Caco-2 (cell line): ENCODE measurements at places on chromosomes 5 and 9. TPM values are rescaled to one million over a fixed set of nuclear protein-coding genes. Genes with fewer than 3 reads are reported as not detected.

TLX3 gene
- total RNA-seq = not detected in 2 replicates

DNA sequence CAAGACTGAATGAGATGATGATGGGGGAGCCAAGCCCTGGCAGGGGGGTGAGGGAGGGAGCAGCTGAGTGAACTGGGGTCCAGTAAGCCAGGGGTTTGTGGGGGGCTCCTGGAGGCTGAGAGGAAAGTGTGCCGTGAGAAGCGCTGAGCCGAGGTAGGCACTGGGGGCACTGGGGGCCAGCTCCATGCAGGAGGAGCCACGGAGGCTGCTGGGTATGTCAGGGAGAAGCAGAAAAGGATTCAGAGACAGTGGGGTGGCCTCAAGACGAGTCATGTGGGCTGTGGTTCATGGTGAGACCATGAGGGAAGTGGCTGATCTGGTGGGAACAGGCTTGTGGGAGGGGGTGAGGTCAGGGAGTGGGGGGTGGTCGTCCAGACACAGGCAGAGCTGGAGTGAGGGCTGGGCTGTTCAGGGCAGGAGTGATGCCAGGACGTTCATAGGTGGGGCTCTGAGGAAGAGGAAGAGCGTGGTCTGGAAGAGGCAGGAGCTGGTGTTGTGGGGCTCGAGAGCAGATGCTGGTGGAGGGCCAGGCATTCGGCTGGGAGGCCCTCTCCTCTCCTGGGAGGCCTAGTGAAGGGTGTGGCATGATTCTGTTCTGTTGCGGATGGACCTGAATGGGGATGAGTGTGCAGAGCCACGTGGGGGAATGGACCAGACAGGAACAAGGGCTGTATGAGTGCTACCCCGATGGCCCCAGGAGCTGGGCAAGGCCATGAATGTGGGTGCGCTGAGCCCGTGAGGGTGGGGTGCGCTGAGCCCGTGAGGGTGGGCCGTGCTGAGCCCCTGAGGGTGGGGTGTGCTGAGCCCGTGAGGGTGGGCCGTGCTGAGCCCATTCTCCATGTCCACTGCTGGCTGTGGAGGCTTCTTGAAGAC is 92.7 kb upstream of the CACNA1B start:
- no peaks in the 10 kb centered on the region for H3K27me3 ChIP-seq
- H3K36me3 ChIP-seq = peaks cover 3% of the 10 kb centered on the region
- no peak overlapping the region for H3K4me3 ChIP-seq
- no peaks in the 10 kb centered on the region for H3K4me1 ChIP-seq
- H3K27ac ChIP-seq = no peak overlapping the region
- DNase-seq = no peak

GRCh38 chr9:106830527-106831150 is 32.3 kb upstream of the ZNF462 start:
- no peak overlapping the region for H3K27ac ChIP-seq
- H3K4me1 ChIP-seq = peaks cover 7% of the 10 kb centered on the region
- H3K27me3 ChIP-seq = no peaks in the 10 kb centered on the region
- H3K36me3 ChIP-seq = no peaks in the 10 kb centered on the region

SPACA9 gene
- total RNA-seq = 0.64 and 0.74 TPM in 2 replicates

DNA sequence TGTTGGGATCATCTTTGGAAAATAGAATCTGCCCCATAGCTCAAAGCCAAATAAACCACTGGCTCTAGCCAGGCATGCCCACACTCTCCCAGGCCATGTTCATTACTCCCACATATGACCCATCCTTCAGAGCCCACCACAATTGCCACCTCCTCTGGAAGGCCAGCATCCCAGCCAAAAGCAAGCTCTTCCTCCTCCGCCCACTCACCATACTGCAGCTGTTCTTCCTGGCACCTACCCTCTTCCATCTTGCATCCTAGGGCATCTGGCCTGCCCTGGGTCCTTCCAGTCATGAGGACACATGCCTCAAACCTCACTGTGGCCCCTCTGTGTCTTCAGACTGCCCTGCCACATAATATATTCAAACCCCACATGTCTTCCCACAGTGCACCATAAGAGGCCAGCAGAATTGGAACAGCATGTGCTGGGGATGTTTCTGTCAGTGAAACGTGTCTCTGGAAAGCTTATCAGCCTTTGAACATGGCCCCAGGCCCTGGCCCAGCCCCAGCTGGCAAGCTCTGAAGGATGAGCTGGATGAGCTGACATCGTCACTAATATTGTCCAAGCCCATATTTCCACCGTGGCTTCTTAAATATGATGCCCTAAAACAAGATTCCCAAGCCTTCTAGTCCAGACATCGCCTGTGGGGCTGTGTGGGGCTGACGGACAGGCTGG is 230.8 kb downstream of the AGTPBP1 start:
- no peak overlapping the region for H3K27ac ChIP-seq
- no peaks in the 10 kb centered on the region for H3K36me3 ChIP-seq
- H3K4me1 ChIP-seq = no peaks in the 10 kb centered on the region

DNA sequence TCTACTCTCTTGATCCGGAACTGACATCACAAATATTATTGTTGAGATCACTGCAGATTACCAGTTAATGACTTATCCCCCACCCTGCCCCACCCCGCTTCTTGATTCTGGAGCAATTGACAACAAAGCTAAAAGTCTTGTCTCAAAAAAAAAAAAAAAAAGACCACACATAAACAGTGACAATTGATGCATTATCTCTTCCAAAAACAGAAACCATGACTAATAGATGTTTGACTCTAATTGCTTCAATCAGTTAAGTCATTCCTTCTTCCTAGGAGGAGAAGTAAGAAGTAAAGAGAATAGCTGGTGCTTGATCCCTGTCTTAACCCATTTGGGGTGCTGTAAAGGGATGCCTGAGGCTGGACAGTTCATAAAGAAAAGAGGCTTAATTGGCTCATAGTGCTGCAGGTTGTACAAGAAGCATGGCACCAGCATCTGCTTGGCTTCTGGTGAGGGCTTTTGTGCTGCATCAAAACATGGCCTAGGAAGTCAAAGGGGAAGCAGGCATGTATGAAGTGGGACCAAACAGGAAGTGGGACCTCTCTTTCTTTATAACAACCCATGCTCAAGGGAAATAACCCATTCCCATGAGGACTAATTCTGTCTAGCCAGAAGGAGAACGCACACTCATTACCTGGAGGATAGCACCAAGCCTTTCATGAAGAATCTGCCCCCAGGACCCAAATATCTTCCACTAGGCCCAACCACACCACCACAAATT is 158.7 kb downstream of the TMEM167A start:
- H3K36me3 ChIP-seq = no peaks in the 10 kb centered on the region
- peaks cover 9% of the 10 kb centered on the region for H3K4me1 ChIP-seq
- no peak overlapping the region for H3K4me3 ChIP-seq
- H3K27ac ChIP-seq = no peak overlapping the region
- DNase-seq = no peak
- H3K27me3 ChIP-seq = no peaks in the 10 kb centered on the region

- H3K27ac ChIP-seq = peak overlapping the region; percentile 24
- H3K36me3 ChIP-seq = no peaks in the 10 kb centered on the region
- no peaks in the 10 kb centered on the region for H3K4me1 ChIP-seq
- DNase-seq = no peak
- no peaks in the 10 kb centered on the region for H3K27me3 ChIP-seq
Observed at GRCh38 chr9:124511891-124512805, 4.9 kb upstream of the NR5A1 start.

DNA sequence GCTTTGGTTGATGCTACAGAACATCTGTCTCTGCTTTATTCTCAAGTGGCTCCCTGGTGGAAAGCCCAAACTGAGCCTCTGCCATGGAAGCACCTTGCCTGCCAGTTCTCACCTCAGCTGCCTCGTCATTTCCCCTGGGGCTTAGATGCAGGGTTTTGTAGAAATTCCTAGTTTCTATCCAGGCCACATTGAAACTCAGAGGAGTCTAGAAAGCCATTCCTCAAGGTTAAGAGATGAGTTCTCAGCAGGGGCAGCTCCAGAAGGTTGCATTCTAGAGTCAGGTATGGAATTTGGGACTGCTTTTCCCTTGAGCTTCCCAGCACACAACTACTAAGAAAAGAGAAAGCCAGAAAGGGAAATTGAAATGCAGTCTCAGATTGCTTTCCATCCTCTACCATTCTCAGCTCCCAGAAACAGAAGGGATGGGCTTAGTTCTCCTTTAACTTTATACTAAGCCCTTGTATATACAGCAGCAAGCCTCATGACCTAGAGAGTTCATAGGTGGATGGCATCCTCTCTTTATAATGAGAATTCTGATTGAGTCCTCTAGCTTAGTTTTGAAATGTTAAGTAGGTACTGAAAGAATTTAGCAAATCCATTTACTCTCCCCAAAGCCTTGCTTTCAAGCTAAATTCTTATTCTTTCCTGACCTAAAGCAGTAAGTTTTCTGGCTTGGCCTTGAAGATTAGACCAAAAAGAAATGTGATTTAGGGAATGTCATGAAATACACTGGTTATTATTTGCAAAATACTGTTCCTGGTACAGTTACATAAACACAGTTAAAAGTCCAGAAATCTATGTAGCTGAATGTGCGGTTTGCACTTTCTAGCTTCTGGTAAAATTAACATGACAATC is 66.0 kb upstream of the MEF2C start:
- no peaks in the 10 kb centered on the region for H3K27me3 ChIP-seq
- no peak for DNase-seq

DNA sequence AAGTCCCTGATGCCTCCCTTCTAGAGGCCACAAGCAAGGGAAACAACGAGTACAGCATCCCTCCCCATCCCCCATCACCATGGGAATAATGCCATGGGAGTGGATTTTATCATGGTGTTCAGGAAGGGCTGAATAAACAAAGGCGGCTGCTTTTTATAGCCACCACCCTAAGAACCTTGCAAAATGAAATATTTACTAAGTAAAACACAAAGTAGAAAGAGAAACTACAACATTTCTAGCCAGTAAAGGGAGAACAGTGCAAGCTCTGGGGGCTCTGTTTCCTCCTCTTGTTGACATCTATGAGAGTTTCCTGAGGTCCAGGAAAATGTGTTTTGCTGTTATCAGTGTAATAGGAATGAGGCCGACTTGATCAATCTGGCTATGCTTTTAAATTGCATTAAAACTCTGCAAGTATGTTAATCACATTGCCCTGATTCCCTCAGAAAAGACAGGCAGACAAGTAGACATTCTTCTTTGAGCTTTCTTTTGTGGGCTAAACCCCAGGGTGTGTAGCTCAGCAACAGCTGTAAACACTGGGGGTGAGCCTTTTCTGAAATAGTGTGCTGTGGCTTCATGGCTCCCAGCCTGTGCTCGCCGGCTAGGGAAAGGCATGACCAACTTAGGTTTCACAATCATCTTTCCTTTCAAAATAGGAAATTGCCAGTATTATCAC is 31.1 kb downstream of the SV2C start:
- peaks cover 1% of the 10 kb centered on the region; the same call in 1 of the 2 replicates for H3K27me3 ChIP-seq
- no peaks in the 10 kb centered on the region for H3K4me1 ChIP-seq
- H3K4me3 ChIP-seq = no peak overlapping the region
- no peak overlapping the region for H3K27ac ChIP-seq

SNCAIP gene
- total RNA-seq = 1.0 and 1.2 TPM in 2 replicates

SLC1A3 gene
- total RNA-seq = 178 and 195 TPM in 2 replicates

DNA sequence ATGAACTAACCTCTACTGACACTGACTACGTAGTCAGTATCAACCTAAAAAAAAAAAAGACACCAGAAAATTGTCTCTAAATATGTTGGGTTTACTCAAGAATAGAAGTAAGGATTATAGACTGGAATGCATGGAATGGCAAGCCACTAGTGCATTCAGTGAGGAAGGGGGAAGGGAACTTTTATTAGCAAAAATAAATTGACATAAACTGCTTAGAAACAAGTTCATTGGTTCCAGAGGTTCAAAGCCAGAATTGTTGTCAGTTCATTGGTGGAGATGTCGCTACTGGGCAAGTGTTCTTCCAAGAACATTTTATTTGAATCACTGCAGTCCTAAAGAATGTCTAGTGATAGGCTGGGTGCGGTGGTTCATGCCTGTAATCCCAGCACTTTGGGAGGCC is 26.1 kb upstream of the AOPEP start:
- no peaks in the 10 kb centered on the region for H3K27me3 ChIP-seq
- H3K4me3 ChIP-seq = no peak overlapping the region
- H3K27ac ChIP-seq = peak overlapping the region; percentile 85

DRD1 gene
- total RNA-seq = not detected in 2 replicates

DAB2 gene
- total RNA-seq = 133 and 135 TPM in 2 replicates

DNA sequence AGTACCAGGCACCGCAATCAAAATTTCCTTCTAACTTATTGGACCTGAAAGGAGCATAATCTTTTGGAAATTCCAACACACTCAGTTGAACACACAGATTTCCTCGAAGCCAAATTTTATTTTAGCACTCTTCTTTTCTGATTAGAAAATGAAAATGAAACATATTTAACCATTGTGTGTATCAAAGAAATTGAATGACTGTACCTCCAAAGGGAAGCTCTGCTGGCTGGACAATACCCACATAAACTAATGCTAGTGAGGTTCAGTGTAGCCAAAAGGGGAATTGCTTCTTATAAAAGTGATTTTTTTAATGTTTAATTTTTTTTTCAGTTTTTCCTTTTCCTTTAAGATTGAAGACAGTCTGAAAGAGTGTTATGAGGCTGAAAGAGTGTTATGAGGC is 239.6 kb upstream of the NREP start:
- no peak overlapping the region for H3K27ac ChIP-seq
- H3K27me3 ChIP-seq = no peaks in the 10 kb centered on the region
- H3K36me3 ChIP-seq = no peaks in the 10 kb centered on the region
- no peaks in the 10 kb centered on the region for H3K4me1 ChIP-seq
- no peak for DNase-seq

GRCh38 chr5:181064987-181065386 is 24.9 kb downstream of the BTNL9 start:
- no peak overlapping the region for H3K27ac ChIP-seq
- H3K4me1 ChIP-seq = 0 out of 2 replicates have a peak, but pooled peaks cover 5% of the 10 kb centered on the region
- no peak overlapping the region for H3K4me3 ChIP-seq
- DNase-seq = no peak

- no peak overlapping the region for H3K4me3 ChIP-seq
- DNase-seq = no peak
- H3K27me3 ChIP-seq = no peaks in the 10 kb centered on the region
- H3K27ac ChIP-seq = no peak overlapping the region
- no peaks in the 10 kb centered on the region for H3K4me1 ChIP-seq
- no peaks in the 10 kb centered on the region for H3K36me3 ChIP-seq
Observed at GRCh38 chr5:154097031-154097430, 58.3 kb downstream of the MFAP3 start.

TLR4 gene
- total RNA-seq = not detected in 2 replicates
